ENCODE measurements at places on chromosomes 2 and 18.

- DNase-seq, result no peak
Observed at GRCh38 chr18:48208432-48209140, 200.6 kb downstream of the ZBTB7C start.

- DNase-seq, result no peak
Observed at GRCh38 chr2:162591403-162592083, 247.0 kb downstream of the KCNH7 start.

DNA sequence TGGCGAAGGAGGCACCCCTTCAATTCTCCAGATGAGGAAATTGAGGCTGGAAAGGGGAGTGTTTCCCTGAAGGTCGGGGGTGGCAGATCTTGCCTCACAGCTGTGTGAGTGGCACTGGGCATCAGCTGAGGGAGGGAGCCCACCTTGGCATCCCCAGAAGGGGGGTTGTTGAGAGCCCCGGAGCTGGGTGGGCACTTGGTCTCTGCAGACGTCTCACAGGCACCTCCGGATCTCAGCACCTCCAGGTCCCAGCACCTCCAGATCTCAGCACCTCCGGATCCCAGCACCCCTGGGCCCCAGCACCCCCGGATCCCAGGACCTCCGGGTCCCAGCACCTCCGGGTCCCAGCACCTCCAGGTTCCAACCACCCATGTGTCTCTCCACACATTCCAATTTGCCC is 137.9 kb downstream of the NFATC1 start:
- DNase-seq, result no peak

GRCh38 chr2:100417711-100418124 is 250 bp upstream of the CHST10 start:
- DNase-seq, result no peak

GRCh38 chr2:42777883-42778805 is 14.2 kb upstream of the OXER1 start:
- no peak for DNase-seq

DNA sequence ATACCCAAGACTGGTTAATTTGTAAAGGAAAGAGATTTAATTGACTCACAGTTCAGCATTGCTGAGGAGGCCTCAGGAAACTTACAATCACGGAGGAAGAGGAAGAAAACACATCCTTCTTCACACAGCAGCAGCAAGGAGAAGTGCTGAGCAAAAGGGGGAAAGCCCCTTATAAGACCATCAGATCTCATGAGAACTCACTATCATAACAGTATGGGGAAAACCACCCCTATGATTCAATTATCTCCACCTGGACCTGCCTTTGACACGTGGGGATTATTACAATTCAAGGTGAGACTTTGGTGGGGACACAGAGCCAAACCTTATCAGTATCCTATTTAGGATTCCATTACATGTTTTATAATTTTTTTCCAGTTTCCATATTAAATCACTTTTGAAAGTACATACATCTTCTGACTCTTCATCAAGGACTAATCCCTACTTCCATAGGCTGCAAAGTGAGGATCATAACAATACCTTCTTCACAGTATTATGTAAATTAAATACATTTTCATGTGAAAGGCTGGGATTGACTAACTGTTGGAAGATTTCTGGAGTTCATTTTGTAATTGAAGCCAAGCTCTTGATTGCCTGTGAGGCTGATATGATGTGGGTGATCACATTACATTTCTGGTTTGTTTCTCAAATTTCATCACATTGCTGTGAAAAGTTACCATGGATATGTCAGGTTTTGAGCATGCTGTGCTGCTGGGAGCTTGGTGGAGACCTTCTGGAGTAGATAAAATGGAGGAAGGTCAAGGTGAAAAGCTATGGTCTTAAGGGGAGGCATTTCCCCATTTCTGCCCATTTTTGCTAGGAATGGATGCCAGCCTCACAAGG is 31.7 kb upstream of the CERS6 start:
- no peak for DNase-seq

GRCh38 chr18:48412339-48412929 is 3.3 kb upstream of the ZBTB7C start:
- no peak for DNase-seq

GRCh38 chr2:25043241-25043867 is 1.5 kb downstream of the EFR3B start:
- DNase-seq, result no peak

DNA sequence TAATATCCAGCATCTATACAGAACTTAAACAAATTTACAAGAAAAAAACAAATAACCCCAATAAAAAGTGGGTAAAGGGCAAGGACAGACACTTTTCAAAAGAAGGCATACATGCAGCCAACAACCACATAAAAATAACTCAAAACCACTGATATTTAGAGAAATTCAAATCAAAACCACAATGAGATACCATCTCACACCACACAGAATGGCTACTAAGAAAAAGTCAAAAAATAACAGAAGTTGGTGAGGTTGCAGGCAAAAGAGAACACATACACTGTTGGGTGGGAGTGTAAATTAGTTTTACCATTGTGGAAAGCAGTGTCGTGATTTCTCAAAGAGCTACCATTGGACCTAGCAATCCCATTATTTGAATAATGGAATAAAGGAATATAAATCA is 1973.9 kb upstream of the LRRTM1 start:
- no peak for DNase-seq

- DNase-seq, result no peak
Observed at GRCh38 chr2:16204886-16205620, 264.7 kb downstream of the MYCN start.

- no peak for DNase-seq
Observed at GRCh38 chr18:25621682-25622081, 269.7 kb upstream of the ZNF521 start.

DNA sequence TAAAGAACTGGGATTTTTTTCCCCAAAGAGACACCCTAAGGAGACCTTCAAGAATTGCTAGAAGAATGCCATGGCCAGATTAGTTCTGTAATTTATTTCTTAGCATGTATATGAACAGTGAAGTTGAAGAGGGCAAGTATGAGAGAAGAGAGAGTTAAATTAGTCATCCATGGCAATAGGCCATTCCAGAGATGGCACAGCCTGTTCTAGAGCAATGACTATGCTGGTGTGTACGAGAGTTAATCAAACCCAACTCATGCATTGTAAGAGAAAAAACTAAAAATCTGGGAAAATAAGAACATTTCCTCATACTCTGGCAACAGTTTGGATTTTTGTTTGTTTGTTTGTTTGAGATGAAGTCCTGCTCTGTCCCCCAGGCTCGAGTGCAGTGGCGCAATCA is 112.1 kb upstream of the PIK3C3 start:
- DNase-seq, result no peak

GRCh38 chr2:43542285-43542933 is 53.4 kb downstream of the THADA start:
- DNase-seq, result no peak

GRCh38 chr2:178592655-178593054 is 112.4 kb downstream of the PLEKHA3 start:
- DNase-seq, result no peak

- no peak for DNase-seq
Observed at GRCh38 chr2:37802899-37803379, 122.1 kb upstream of the RMDN2 start.
